ENCODE measurements at places on chromosomes 1 and 21.

GRCh38 chr1:153592748-153593147 lies 20.2 kb downstream of the S100A16 start:
- DNase-seq: no peak

DNA sequence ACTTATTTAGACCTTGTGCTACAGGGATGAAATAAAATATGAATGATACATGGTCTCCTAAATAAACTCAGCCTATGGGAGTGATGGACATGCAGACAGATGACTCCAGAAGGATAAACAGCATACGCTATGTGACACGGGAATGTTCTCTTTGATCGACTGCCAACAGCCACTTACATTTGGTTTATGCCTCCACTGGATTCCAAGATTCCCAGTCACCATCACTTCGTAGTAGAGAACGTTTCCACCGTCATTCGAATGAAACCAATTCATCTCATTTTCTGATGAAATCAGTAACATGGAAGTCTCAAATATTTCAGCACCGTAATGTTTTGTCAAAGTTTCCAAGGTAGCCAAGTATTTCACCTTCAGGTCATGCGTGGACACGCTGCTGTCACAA lies 99.7 kb downstream of the JAK1 start:
- DNase-seq: no peak

DNA sequence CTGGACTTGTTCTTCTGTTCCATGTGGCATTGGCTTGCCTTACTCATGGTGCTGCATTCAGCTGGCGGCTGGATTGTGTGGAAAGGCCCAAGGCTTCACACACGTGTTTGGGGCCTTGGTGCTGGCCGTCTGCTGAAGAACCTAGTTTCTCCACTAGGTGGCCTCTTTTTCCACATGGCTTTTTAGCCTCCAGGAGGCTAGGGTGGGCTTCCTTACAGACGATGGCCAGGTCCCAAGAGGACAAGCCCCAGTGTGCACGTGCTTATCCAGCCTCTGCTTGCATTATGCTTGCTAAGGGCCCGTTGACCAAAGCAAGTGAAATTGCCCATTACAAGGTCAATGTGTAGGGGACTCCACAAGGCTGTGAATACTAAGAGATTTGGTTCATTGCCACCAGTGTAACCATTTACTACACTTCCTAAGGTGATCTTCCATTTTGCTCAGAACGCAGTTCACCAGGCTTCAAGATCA lies 47.5 kb upstream of the FOXO6 start:
- DNase-seq: no peak

DNA sequence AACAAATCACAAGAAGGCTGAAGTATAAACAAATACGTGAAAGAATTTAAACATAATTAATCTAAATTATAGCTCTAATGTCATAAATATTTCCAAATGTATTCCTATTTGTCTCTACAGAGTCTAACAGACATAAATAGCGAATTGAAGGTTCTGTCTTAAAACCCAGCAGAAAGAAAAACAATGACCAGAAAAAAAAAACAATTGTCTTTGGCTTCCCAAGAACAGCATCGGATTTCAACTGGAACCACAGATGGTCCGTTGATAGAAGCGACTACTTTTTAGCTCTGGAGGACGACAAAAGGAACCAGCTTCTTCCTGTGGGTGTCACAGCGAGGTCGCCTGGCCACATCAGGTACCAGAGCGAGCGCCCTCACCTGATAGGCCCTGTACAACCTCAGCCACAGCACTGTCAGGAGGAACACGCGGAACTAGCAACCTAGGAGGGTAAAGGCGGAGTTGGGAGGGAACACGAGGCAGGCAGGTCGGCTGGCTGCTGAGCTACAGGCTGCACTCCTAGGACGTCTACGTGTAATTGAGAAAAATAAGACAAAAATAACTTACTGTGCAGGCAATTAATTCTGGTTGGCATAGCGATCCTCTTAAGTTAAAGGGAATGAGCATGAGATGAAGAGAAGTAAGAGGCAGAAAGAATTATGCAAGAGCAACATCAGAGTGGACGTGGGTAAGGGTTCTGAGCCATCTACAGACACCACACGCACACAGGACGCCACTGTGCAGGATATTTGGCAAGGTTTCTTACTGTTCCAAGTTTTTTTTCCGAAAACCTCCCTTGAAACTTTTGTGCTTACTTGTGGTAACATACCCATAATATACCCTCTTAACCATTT lies 16.7 kb upstream of the PRDM15 start:
- no peak for DNase-seq

GRCh38 chr1:54309631-54310366 lies 96.4 kb downstream of the SSBP3 start:
- no peak for DNase-seq

GRCh38 chr1:184212649-184213314 lies 161.3 kb downstream of the TSEN15 start:
- no peak for DNase-seq

DNA sequence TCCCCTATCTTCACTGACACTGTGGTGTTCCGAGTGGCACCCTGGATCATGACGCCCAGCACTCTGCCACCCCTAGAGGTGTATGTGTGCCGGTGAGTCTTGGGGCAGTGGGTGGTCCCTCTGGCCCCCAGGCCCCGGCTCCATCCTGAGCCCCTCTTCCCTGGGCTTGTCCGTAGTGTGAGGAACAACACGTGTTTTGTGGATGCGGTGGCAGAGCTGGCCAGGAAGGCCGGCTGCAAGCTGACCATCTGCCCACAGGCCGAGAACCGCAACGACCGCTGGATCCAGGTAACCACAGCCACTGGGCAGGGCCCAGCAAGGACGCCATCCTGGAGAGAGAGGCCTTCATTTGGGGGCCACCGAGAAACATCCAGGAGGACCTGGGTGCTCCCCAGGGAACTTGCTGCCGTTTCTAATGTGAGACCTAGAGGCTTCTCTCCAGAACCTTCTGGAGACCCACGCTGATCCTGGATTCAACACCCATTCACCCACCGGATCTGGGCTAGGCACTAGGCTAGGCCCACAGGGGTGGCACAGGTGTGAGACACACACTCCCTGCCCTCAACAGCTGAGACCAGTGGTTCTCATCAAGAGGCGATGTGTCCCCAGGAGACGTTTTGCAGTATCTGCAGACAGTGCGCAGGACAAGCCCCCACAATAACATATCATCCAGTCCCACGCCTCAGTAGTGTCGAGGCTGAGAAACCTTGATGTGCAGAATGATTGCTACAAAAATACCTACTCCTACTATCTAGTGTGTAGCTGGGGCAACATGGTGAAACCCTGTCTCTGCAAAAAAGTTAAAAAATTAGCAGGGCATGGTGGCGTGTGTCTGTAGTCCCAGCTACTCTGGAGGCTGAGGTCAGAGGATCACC lies 22.2 kb downstream of the PADI3 start:
- DNase-seq: no peak

DNA sequence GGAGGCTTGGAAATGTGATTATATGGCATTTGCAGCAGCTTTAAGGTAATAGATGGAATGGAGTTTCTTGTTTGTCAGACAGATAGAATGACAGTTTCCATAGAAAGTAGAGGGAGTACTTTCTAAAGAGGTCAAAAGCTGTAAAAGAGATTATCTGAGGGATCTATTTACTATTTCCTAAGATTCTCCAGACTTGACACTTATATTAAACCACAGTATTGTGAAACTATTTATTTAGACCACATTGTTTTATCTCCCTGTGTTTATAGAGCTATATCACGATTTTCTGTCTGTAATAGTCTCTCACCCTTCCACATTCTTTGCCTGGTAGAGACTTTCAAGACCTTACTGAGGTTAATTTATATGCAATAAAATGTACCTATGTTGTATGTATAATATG lies 66.7 kb downstream of the MAN1A2 start:
- no peak for DNase-seq

DNA sequence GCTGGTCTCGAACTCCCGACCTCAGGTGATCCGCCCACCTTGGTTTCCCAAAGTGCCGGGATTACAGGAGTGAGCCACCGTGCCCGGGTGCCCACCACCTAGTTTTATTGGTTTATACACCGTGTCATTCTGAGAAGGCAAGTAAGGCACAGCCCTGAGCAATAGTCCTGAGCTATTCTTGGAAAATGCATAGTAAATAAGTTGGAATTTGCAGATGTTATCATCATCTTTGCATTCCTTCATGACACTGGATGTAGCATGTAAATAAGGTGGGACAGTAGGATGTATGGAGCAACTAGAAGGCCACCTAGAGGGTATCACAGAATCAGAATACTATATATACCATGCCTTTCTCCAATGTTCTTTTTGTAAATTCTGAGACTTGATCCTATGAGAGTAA lies 11.0 kb downstream of the TOR1AIP2 start:
- DNase-seq: no peak

DNA sequence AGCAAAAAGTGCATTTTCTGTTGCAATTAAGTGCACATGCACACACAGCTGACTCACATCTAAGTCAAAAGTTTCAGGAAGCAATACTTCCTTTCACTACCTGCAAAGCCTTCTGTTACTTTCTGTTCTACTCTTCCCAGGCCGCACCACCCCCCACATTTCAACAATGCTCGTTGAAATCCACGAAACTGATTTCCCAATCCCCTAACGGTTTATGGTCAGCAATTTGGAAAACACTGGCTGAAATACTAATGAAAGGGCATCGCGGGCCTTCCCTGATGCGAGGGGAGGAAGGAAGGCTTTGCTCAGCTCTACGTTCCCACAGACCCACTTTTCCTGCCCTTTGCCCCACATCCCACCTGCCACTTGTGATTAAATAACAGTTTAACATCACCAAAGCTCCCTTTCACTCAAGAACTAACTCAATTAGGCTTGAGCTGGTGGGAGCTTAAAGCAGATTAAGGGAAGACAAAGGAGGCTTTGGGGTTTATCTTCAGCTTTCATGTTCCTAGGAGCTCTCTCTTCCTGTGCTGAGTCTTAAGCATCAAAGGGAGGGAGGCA lies 243.2 kb upstream of the RAB4A start:
- no peak for DNase-seq

DNA sequence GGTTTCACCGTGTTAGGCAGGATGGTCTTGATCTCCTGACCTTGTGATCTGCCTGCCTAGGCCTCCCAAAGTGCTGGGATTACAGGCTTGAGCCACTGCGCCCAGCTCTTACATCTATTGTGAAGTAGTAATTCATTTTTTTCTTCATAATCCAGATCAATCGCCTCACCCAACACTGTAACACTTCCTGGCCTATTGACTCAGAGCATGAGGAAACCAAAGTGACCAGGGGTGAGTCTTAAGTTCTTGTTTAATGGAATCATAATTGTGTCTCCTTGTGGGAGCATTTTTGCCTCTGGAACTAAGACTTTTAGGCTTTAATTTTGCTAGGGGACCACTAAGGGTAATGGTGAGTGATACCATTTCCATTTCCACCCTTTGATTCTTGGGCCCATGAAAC lies 27.4 kb downstream of the TNFSF18 start:
- DNase-seq: no peak

Data from activated CD8-positive, alpha-beta memory T cell treated with anti-CD3 and anti-CD28 coated beads for 48 hours (primary cell).